ENCODE measurements at places on chromosomes 16 and 17.
A peak's percentile ranks its signal among the peaks of the same experiment; 100 is the strongest.

- no peak for DNase-seq
Measured at GRCh38 chr16:77344341-77344740, 90.5 kb downstream of the ADAMTS18 start.

DNA sequence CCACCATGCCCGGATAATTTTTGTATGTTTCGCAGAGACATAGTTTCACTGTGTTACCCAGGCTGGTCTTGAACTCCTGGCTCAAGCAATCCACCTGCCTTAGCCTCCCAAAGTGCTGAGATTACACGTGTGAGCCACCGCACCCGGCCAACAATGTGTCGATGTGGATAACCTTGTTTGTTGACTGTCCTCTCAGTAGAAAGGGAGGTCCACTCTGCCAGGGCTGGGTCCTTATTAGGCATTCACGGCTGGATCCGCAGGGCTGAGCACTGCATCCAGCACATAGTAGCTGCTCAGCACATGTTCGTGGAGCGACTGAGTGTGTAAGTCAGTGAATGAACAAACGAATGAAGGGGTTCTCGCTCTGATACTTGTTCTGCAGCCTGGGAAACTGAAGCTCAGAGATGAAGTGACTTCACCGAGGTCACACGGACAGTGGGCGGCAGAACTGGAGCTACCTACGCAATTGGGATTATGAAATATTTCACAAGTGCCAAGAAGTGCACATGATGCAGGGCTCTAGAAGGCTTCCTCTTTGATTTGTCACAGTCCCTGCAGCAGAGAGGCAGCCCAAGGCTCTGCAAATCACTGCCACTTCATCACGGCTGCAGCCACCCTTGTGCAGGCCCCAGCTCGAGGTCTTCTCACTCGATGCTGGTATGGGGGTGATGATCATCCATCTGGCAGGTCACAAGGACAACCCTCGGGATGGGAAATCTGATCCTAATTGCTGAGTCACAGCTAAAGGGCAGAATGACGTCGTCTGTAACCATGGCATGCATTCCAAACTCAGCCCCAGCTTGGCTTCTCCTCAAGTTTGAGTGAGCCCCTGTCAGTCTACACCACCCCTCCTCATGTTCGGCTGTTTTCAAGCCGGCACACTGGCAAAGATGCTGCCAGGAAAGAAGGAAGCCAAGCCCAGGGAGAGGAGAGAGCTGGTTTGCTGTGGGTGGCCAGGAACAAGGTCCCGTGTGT, 28.0 kb upstream of the SNN start:
- peak; percentile 98 for DNase-seq

DNA sequence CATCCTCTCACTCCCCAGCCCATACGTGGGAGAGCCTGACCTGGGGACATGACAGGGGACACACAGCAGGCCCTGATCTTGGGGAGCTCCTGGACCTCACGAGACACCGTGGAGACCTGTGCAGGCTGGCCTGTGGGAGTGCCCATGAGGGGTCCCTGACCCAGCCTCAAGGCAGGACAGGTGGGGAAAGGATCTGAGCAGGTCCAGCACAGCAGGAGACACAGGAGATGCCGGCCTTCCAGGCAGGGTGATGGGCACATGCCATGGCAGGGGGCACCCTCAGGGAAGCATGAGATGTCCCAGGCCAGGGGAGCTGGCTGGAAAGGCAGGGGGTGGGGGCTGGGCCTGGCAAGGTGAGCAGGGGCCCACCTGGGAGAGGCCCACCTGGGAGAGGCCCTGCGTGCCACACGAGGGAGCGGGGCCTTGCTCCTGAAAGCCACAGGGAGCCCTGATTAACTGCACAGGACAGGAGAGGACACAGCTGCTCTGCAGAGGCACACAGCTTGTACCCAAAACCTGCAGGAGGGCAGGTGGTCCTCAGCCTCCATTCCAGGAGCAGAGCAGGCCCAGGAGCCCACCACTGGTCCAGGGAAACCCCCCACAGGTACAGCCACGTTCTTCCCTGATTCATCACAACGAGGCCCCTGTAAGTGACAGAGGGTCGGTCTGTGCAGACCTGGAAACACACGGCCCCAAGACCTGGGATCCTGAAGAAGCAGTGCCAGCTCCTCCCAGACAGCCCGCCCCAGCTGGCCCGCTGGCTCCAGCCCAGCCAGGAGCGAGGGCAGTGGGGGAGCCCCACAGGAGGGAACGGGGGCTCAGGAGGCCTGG, 26.6 kb upstream of the KRT17 start:
- DNase-seq, result no peak

DNA sequence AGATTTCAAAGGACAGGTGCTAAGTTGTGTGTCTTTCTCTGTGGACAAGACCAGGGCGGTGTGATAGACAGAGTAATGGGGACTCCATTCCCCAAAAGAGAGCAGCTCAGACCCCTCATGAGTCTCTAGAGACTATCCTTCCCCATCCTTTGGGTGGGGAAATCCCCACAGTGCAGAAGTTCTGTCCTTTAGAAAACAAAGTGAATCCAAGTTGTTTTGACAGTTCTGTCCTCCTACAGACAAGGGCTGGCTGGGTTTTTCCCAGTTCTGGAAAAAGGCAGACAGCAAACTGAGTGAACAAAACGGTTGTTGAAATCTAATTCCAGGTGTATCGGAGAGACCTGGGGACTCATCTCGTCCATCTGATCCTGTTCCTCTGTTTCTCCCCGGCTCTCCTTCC, 11.0 kb upstream of the HAS3 start:
- no peak for DNase-seq

DNA sequence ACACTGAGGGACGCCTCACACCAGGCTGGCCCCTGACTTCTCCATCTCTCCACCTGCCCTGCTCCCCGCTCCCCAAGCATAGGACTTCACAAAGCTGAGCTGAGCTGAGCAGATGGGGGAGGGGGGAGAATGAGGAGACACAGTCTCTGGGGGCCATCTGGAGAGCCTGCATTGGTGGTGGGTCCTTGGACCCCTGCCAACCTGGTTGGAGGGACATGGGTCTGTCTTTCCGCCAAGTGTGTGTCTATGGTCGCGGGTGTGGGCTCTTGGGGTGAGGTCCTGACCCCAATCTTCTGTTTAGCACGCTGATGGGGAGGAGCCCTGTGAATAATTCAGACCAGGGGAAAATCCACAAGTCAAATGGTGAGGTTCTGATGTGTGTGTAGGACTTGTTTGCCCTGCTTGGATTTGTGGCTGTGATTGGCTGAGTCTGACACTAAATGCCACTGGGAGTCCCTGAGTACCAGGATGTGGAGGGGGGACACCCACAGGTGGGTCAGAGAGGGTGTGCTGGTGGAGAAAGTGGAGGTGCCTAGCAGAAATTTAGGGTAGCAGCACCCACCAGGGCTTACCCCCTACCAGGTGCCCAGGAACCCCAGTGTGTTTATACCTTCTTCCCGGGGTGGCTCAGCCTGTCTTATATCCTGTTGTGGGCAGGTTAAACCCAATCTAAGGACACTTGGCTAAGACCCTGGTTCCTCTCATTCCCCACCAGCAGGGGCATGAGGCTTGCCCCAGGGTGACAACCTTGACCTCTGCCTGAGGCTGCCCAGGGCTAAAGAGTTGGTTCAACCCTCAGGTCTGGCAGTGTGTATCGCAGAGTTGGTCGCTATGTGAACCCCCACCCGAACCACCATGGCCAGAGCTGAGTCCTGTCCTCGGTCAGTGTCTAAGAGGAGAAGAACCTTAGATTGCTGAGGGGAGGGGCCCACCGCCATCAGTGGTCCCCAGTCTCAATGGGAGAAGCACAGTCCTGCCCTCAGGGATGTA, 2.1 kb downstream of the FMNL1 start:
- no peak for DNase-seq

- DNase-seq, result no peak
Measured at GRCh38 chr16:58651965-58652348, 22.3 kb upstream of the CNOT1 start.

DNA sequence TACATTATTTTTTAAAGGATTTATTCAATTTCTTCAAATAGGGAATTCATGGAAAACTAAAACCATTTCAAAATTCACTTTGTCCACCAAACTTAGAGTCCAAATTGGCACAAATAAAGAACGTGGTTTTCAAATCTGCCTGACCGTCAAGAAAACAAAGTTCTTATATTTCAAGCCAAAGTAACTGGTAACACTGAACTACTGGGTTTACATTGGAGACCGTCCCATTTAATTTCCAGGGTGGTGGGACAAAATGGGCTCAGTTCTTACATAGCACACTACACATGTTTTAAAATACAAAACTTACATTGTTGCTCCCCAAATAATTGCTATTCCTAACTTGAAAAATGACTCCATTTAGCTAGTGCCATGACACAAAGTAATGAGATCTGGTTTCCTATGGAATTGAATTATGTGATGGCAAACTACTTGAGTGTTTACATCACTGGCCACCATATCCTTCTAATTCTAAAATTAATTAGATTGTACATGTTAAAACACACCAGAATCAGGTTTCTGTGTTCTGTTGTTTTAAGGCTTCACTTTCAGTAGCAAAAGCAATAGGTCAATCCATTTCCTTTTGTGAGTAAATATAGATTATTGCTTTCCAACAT, 6.5 kb downstream of the PSME3IP1 start:
- DNase-seq, result no peak

- no peak for DNase-seq
Measured at GRCh38 chr17:80367503-80367902, 47.5 kb upstream of the ENDOV start.

DNA sequence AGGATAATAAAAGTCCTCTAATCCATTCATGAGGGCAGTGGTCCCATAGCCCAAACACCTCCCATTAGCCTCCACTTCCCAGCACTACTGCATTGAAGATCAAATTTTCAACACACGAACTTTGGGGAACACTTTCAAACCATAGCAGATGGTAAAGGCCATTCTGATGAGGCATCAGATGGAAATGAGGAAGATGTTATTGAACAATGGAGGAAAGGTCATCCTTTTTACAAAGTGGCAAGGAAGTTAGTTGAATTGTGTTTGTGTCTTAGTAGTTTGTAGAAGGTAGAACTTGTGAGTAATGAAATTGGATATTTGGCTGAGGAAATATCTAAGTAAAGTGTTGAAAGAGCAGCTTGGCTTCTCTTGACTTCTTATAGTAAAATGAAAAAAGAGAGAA, 93.3 kb upstream of the NLRP1 start:
- no peak for DNase-seq

DNA sequence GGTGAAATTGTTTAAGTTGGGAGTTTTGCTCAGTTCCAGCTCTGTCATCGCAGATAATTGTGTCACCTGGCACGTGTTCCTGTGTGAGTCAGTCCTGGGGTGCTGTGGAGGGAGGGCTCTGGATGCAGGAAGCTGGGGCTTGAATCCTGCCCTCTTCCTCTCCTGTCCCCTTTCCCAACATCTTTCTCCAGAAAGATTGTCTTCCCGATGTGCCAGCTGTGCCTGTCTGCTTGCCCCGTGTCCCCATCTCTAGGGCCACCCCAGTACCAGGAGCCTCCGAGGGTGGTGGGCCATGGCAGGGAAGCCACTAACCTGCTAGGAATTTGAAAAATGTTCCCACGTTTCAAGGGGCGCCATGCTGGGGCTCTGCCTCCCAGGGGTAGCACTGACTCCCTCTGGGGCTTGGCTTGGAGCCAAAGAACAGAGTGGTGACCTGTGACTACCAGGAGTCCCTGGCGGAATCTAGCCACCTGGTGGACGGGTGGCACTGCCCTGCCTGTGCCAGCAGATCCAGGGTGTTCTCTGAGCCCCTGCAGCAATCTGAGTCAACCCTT, 198.1 kb downstream of the ENGASE start:
- DNase-seq, result no peak

DNA sequence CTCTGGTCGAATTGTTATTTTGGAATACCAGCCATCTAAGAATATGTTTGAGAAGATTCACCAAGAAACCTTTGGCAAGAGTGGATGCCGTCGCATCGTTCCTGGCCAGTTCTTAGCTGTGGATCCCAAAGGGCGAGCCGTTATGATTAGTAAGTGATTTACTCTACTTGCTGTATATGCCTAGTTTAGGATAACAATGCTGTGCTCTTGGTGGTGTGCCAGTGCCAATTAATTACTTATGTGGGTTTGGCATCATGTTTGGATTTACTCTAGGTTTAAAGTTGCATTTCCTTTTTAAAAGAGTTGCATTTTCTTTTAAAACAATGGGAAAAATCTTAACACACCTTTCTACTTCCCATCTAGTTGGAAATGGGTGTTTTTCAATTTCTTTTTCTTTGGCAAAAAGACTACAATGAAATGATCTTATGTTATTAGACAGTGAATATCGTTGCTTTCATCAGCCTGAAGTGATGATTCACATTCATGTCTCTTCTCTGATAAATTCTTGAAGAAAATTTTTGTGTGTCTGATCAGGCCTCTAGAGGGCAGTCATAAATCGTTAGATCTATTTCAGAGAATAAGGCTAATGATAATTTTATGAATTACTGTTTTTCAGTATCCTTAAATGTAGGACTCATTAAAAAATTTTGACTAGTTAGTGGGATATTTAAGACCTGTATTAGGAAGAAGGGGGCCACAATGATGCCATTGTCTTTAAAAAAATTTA, 5.6 kb downstream of the SF3B3 start:
- DNase-seq, result peak; percentile 27

DNA sequence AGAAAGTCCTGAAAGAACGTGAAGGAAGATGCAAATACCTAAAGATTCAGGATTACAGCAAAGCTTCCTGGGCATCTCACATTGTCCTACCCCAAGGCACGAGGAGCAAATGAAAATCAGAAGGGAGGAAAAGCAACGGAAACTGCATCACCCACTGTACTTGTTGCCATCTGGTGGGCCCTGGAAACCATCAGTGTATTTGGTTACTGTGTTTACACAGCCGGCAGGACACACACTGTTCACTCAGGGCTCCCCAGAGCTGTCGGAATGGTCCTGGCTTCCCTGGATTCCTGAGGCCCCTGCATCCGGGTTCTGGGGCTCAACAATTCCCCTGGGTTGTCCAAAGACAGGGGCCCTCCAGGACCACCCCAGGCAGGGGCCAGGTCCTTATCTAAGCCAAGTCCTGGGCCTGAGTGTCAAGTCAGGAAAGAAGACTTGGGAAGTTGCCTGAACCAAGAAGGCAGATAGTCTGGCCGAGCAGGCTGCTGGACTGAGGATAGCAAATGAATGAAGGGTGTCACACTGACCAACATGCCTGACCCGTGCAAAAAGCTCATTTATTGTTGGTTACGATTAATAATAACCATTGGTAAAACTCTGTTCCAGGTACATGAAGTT, 52.8 kb downstream of the SOX9 start:
- DNase-seq, result no peak

- DNase-seq, result no peak
Measured at GRCh38 chr16:19223235-19224170, 55.5 kb downstream of the SYT17 start.

DNA sequence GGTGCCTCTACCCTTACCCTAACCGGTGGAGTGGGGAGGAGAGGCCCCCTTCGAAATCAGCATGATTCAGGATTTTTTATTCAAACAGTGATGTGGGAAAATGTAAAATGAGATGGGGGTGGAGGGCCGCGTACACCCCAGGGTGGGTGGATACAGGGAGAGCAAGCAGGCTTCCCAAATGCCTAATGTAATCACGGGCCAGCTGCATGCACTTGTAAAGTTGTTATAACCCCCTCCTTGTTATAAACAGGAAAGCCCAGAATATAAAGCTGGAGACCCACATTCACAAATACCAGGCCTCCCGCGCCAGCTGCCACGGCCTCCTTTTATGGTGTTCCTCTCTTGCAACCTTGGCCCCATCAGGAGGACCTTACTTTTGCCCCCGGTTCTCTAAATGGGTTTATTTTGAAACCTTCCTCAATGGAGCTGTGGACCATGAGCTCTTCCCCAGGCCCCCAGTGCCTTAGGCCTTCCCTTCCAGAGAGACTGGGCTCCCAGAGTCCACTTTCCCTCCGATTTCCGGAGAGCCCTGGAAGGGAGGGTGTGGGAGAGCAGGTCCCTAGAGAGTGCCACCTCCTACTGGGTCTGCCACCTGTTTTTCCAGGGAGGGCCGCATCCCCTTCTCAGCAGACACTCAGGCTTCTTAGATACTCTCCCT, 906 bp upstream of the FOXL1 start:
- DNase-seq, result no peak
